ENCODE measurements at places on chromosomes 4 and X. TPM values are rescaled to one million over a fixed set of nuclear protein-coding genes. Genes with fewer than 3 reads are reported as not detected.

GUCY1B1 gene
- total RNA-seq: 3.4 TPM

DNA sequence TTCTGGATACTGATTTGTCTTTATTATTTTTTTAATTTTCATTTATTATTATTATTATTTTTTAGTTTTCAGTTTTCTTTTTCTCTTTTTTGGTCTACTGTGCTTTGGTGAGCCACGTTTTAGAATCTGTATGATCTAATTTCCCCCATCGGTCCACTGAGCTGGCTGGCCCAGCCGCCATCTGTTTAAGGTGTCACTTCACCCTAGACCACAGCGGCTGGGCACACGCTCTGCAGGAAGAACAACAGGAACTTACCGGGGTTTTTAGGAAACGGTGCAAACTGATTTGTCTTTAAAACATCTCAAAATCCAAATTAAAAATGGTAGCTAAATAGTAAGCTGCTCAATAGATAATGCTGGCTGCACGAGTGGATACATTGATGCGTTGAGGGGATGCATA lies 48.8 kb upstream of the AMOT start:
- DNase-seq: no peak

GRCh38 chr4:30744386-30744785 lies 24.2 kb downstream of the PCDH7 start:
- DNase-seq: no peak

- no peak for DNase-seq
Measured at GRCh38 chr4:20629186-20630106, 70.8 kb upstream of the PACRGL start.

GRCh38 chrX:11412715-11413623 lies 119.8 kb downstream of the AMELX start:
- DNase-seq: no peak

GRCh38 chr4:183408796-183409195 lies 35.6 kb upstream of the CDKN2AIP start:
- DNase-seq: no peak

- no peak for DNase-seq
Measured at GRCh38 chrX:7084841-7085240, 62.7 kb upstream of the STS start.

DNA sequence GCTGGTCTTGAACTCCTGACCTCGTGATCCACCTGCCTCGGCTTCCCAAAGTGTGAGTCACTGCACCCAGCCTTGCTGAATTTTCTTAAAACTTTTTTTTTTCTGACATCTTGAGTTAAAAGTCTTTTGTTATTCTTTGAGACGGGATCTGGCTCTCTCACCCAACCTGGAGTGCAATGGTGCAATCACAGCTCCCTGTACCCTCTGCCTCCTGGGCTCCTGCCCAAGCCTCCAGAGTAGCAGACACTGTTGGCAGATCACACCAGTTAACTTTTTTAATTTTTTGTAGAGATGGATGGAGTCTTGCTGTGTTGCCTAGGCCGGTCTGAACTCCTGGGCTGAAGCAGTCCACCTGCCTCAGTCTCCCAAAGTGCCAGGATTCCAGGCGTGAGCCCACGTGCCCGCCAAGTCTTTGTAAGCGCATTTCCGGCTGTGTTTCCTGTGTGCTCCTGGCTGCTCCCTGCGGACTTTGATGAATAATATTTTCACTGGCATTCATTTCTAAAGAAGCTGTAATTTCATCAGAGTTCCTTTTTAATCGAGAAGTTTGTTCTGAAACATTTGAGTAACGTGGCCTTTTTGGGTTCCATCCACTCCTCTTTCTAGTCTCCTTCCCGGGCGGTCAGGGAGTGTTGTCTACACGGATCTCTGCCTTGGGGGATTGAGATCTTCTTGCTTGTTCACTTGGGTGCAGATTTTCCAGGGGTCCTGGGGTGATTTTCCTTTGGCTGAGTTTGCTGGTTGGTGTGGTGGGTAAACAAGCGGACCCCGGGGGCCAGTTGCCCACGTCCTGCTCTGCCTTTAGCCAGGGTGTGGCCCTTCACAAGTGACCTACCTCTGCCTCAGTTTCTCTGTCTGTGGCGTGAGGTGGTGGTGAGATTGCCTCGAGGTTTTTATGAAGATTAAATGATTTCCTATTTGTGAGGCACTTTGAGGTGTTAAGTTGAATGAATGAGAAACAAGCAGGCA lies 44.4 kb downstream of the PCGF3 start:
- peak; percentile 83 for DNase-seq

DNA sequence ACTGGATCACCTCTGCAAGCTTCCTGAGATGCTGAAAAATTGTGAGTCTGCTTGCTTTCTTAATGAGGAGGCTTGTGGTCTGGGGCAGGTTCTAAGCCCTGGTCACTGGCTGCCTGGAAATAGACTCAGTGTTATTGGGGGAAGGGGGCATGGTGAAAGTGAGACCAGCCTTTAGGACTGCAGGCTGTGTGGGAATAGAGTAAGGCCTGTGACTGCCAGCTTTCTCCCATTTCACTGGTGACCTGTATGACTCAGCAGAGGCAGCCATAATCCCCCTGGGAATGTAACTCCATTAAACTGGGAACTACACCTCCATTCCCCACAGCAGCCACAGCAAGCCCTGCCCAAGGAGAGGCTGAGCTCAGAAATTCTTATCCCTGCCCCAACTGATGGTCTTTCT lies 55.9 kb upstream of the IL15 start:
- peak; percentile 40 for DNase-seq

DNA sequence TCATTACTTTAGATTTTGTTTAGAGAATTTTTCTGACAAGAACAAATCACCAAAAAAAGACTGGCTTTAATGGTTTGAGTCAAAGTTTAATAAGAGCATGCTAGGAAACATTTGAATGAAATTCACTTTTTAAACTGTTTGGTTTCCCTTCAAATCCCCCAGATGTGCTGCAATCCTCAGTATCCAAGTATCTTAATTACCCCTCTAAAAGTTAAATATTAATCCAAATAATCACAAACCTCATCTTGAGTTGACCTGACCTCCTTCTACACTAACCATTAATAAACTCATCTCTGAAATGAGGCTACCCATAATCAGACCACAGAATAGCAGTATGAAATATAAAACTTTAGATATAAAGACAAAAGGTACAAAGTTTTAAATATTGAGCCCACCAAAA lies 10.1 kb downstream of the DHX15 start:
- DNase-seq: no peak

LAP3 gene
- total RNA-seq: 90.6 TPM

SPATA4 gene
- not detected for total RNA-seq

DNA sequence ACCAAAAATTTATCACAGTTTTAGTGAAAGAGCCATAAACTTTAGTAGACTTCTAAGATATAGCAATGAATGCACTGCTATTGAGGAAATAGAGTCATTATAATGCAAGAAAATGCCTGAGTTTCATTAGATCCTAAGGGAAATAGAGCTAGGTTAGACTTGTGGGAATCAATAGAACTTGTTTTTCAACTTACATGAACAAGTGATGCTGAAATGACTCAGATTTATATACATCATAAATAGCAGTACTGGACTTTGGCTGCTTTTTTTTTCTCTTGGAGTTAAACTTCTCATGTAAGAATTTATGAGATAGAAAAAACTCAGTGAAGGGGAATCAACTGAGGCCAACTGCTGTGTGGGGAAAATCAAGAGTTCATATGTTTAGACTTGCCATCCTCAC lies 216.5 kb upstream of the AADAT start:
- no peak for DNase-seq

DNA sequence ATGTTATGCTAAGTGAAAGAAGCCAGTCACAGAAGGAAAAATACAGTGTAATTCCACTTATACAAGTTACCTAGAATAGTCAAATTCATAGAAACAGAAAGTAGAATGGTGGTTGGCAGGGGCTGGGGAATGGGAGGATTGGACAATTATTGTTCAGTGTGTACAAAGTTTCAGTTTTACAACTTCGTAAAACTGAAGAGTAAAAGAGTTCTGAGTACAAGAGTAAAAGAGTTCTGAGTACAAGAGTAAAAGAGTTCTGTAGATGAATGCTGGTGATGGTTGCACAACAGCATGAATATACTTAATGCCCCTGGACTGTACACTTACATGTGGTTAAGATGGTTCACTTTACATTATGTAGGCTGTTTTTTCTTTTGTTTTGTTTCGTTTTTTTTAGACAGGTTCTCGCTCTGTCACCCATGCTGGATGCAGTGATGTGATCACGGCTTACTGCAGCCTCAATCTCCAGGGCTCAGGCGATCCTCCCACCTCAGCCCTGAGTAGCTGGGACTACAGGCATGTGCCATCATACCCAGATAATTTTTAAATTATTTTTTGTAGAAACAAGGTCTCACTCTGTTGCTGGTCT lies 230.9 kb downstream of the SOWAHB start:
- no peak for DNase-seq

- DNase-seq: no peak
Measured at GRCh38 chrX:103413705-103414387, 37.5 kb downstream of the BEX3 start.

- DNase-seq: no peak
Measured at GRCh38 chr4:74486905-74487304, 42.0 kb downstream of the AREG start.

- DNase-seq: peak; percentile 79
Measured at GRCh38 chr4:153409412-153409811, 56.7 kb upstream of the TMEM131L start.

TLR3 gene
- total RNA-seq: 5.4 TPM

GAB1 gene
- total RNA-seq: 3.6 TPM

DNA sequence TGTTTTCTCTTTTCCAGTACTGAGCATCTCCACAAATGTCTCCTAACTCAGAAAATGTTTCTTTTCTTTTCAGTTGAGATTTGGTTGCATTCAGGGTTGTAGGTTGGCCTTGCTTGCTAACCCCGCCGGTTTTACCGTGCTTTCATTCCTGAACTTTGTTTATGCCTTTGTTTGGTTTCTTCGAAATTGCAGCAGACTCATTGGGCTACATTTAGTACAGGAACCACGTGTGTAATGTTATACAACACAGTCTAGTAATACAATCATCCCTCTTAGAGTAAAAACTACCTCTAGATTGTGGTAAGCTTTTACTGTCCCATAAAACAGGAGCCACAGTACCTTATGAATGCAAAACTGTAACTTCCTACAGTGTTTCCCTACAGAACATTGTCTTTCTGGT lies 57.9 kb downstream of the CCKAR start:
- peak; percentile 17 for DNase-seq

DNA sequence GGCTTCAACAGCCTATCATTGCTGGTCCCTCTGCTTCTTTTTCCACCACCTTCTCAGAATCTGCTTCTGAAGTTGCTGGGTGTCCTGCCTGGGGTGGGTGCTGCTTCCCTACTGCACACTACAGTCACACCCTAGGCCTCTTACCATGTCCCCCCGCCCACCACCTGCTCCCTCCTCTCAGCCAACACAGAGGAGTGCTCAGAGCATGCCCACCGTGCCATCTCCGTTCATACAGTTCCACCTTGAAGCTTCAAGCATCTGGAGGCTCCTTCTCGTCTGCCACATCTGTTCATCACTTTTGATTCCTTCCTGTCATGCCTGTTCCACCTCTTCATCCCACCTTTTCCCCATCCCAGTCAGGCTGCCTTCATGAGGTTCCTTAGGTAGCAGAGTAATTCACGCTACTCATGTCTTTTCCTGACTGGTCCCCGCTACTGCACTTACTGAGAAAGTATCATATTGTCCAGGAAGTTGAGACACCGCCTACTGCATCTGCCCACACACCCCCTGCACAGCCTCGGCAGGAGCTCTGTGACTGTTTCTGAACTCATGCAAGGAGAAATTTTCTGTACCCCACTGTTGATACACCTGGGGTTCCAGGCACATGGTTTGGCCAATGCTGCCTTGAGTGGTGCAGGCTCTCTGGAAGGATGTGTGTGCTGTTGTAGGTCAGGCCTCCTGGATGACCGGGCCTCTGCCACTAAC lies 39.5 kb downstream of the HADH start:
- no peak for DNase-seq

GRCh38 chr4:87499403-87500091 lies 29.6 kb downstream of the SPARCL1 start:
- no peak for DNase-seq

LEF1 gene
- total RNA-seq: 10.8 TPM

DNA sequence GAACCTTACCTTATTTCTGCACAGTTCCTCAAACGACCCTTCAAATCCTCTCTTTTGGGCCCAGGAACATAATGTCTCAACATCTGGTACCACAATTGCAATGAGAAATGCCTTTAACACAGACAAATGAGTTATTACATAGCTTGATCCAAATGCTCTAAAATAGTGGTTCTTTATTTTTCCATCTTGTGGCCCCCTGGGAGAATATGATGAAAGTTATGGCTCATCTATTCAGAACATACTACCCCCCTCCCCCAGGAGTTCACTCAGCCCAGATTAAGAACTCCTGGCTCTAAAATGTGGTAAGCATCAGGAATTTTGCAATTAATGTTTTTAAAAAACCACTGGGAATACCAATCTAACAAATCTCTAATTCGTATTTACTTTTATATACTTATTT lies 23.9 kb upstream of the CENPU start:
- peak; percentile 60 for DNase-seq

DNA sequence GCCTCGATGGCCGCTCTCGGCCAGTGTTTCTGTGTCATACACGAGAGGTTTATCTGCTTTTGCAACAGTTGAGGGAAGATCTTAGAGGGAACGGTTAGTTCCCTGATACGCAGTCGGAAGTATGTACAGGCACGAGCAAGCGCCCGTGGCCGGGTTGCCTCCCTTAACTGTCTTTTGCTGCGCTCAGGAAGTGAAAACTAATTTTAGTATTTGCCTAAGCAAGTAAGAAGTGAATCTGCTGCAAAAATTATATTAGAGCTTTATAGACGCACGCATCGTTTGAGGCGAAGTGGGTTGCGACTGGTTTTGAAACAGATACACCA lies 695 bp downstream of the MTM1 start:
- peak; percentile 29 for DNase-seq

GAGE2A gene
- total RNA-seq: not detected

GRCh38 chr4:16661813-16662212 lies 236.6 kb downstream of the LDB2 start:
- DNase-seq: no peak

- DNase-seq: no peak
Measured at GRCh38 chr4:7635445-7636239, 200.9 kb upstream of the PSAPL1 start.

HSD17B13 gene
- not detected for total RNA-seq

Measured in LHCN-M2 (cell line).